CD8-positive, alpha-beta T cell (primary cell): ENCODE measurements at places on chromosomes 2 and 18.

DNA sequence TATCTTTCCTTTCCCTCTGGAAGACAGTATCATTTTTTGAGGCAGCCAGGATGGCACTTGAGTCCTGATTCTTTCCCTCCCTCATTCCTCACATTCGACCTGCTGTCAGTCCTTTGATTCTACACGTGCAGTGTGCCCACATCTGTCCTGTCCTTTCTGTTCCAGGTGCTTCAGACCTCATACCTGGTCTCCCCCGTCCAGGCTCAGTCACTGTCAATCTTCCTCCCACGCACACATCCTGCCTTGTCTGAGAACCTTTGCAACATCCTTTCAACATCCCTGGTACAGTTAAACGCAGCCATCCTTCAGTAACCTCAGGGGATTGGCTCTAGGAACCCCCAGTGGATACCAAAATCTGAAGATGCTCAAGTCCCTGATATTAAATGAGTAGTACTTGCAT, 10.1 kb downstream of the BCL2 start:
- DNase-seq, result peak; percentile 51

GRCh38 chr2:85551698-85552678, 9.3 kb downstream of the GGCX start:
- peak; percentile 86 for DNase-seq

GRCh38 chr2:241637795-241638660, 535 bp downstream of the ATG4B start:
- DNase-seq, result no peak

GRCh38 chr18:35653392-35654135, 72.0 kb downstream of the GALNT1 start:
- no peak for DNase-seq

GRCh38 chr2:60212181-60212945, 341.1 kb downstream of the BCL11A start:
- no peak for DNase-seq

DNA sequence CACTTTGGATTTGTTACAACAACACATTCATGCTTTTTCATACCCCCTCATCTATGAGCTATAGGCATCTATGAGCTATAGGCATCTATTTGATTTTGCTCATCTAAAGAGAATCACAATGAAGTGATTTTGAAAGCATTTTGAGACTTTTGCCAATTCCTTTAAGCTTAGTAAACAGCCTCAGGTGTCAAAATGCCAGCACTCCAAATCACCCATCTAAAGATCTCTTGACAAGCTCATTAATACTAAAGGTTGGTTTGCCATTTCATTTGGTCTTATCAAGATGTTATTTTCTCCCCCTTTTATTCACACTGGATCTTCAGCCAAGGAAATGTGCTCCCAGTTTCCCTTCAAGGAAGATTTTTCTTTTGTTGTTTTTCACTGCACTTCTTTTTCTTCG, 110.7 kb upstream of the TLK1 start:
- no peak for DNase-seq
